Right lobe of liver (tissue), 6 donors: ENCODE measurements at places on chromosomes 7 and 10.

DNA sequence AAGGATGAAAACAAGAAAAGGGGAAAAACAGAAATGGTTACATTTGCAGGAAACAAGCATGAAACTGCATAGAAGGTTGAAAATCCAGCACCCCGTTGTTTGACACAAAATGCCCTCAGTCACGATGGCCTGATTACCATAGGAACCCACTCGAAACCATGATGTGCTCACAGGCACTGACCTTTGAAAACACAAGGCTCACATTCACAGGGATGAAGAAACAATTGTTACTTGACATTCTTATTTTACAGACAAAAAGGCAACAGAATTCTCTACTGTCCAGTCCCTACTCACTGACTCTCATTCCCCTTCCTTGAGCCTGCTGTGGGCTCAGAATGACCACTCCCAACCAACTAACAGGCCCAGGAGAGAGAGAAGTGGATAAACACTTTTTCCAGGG, 131.4 kb upstream of the PDLIM1 start:
- no peak for DNase-seq

GRCh38 chr10:109895848-109896247, 27.5 kb downstream of the XPNPEP1 start:
- DNase-seq, result no peak

- no peak for DNase-seq
These were observed 73.4 kb downstream of the GOLGA7B start for GRCh38 chr10:97923057-97923456.

DNA sequence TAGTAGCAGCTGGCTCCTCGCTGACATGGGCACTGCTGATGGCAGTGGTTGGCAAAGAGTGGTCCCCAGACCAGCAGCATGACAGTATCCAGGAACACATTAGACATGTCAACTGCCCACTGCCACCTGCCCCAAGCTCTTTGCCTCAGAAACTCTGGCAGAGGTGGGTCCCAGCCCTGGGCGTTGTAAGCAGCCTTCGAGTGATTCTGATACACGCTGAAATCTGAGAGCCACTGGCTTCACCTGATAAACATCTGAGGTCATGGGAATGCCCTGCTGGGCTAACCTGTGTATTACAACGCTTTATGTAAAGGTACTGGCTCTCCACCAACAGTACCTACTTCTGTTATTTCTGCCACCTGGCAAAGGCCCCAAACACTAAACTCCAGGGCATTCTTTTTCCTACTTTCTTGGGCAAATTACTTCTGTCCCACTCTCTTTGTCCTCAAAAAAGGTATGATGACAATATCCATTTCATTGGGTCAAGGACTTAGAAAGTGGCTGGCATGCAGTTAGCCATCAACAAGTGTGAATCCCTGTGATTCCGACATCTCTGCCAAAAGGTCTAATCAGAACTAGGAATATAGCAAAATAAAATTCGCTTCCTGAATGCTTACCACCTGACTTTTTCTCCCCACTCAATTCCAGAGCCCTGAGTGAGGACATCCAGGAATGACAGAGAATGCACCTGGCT, 9.2 kb downstream of the SGMS1 start:
- no peak for DNase-seq

DNA sequence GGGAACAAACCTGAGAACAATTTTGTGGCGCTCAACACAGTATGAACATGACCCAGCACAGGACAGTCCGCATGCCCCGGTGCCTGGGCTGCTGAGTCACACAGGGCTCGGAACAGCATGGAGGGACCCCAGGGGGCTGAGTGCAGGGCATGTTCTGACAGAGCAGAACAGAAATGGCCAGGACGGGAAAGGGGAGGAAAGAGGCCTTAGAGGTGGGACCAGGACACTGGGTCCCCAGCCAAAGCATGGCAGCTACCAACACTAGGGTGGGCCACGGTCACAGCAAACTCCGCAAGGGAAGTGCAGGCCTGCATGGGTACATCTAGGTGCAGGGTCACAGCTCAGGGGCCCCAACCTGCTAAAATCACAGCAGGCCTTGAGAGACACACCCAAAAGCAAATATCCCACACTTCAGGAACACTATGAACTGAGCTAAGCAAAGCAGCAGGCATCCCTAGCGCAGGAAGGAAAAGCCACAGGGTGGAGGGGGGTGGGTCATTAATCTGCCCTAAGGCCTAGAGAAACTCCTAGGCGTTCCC, 5.6 kb downstream of the IMPDH1 start:
- peak; percentile 42 for DNase-seq

- no peak for DNase-seq
These were observed 305.1 kb upstream of the CSTF2T start for GRCh38 chr10:52004342-52004949.

GRCh38 chr10:59265141-59265540, 88.7 kb downstream of the PHYHIPL start:
- no peak for DNase-seq

DNA sequence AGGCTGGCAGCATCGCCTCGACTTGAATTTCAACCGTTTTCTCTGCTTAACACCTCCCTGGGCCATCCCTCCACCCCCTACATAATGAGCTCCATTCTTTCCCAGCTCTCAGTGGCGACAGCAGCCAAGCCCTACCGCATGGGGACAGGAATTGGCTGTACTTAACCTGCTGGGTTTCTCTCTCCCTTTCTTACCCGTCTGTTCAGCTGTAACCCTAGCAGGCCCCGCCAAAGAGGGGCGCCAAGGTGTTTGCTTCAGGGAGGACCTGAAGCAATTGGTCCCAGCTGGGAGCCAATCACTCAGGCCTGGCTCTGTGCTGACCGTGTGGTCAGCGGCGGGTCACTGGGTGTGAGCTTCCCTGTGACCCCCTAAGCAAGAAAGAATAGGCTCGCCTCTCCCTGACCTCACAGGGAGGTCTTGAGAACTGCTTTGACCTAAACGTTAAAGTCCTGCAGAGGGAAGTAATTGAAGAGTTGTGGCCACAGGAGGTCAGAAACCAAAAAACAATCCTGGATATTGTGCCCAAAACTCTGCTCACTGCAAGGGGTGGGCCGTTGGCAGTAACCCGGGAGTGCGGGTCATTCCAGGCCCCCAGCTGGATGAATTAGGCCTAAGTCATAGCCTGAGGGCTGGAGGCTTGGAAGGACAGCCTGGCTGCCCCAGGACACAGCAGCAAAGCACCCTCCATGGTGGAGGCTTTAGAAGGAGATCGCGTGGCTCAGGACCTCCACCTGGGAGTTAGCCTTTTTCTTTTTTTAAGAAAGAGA, 114.6 kb downstream of the ITIH5 start:
- DNase-seq, result no peak

GRCh38 chr10:51860257-51860656, 160.9 kb upstream of the CSTF2T start:
- DNase-seq, result no peak

GRCh38 chr10:11499425-11500071, 111.9 kb downstream of the USP6NL start:
- no peak for DNase-seq

DNA sequence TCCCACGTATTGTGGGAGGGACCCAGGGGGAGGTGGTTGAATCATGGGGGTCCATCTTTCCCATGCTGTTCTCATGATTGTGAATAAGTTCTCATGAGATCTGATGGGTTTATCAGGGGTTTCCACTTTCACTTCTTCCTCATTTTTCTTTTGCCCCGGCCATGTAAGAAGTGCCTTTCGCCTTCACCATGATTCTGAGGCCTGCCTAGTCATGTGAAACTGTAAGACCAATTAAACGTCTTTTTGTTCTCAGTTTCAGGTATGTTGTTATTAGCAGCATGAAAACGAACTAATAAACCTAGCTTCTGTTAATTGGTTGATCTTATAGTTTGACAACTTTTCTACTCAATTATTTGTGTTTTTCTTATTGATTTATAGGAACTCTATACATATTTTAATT, 206.3 kb downstream of the NXPH1 start:
- DNase-seq, result no peak

DNA sequence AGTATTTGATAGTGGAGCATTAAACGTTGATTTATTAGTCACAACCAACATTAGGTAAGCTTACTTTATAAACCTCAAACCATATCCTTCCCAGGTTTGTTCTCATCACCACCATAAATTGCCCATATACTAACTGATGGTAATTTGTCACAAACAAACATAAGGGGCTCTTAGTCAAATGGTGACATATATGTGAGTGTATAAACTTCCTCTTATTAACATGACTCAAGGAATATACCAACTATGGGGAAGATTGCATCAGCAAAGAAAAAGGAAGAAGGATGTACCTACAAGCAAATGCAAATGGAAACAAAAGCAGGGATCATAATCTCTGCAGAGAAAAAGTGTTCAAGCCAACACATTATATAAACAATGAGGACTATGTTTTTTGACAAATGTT, 418.2 kb upstream of the AKR1E2 start:
- no peak for DNase-seq

- DNase-seq, result no peak
These were observed 31.5 kb downstream of the CUL2 start for GRCh38 chr10:35058686-35059085.

- peak; percentile 63 for DNase-seq
These were observed 221.3 kb downstream of the ARHGAP12 start for GRCh38 chr10:31707093-31708039.

DNA sequence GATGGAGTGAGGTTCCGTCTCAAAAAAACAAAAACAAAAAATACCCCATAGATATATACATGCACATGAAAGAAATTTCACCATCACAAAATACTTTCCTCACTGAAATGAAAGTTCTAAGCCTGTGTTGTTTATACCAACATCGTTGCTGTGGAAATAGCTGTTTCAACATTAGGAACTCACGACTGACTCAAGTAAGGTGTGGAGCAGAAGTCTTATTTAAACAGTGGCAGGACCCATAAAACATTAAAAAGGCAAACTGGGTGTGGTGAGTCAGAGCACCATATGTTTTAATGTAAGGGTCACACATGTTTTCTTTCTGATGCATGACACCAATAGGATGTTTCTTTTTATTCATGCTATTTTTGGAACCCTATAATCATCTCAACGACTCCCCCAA, 48.3 kb downstream of the BAIAP2L1 start:
- no peak for DNase-seq

GRCh38 chr10:113872139-113873030, 17.9 kb downstream of the NHLRC2 start:
- DNase-seq, result no peak

GRCh38 chr7:81467964-81468363, 301.9 kb downstream of the HGF start:
- no peak for DNase-seq

DNA sequence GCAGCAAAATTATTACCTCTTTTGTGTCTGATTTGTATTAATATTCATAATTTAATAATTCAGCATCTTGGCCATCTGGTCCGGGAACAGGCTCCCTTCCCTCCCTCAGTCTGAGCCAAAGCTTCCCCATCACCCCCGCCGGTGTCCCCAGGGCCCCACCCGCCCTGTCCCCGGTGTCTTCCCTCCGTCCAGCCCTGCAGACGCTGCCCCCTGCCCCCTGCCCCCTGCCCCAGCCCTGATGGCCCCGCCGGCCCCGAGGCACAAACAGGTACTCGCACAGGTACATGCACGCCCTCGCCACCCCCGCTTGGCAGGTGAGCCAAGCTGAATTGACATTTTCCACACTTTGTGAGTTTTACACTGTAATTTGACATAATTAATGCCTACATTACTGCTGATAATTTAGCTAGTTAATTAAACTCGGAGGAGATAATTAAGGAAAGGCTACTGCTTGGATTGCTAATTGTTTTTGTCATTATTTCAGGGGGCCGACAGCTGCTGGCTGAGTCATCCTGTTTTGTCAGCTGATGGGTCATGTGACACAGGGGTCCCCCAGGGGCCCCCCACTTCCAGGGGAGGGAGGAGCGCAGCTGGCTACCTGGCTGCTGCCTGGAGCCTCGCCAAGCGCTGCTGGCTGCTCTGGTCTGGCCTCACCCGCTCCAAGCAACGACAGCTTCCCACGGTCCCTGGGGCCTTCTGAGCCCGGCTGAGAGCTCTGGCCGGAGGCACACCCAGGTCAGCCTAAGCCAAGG, 36.6 kb downstream of the MICALL2 start:
- peak; percentile 37 for DNase-seq

GRCh38 chr7:92827464-92828120, 8.8 kb downstream of the CDK6 start:
- DNase-seq, result no peak

GRCh38 chr7:55515569-55516279, 56.6 kb downstream of the VOPP1 start:
- no peak for DNase-seq

GRCh38 chr10:129075508-129075907, 391.5 kb upstream of the MGMT start:
- no peak for DNase-seq

DNA sequence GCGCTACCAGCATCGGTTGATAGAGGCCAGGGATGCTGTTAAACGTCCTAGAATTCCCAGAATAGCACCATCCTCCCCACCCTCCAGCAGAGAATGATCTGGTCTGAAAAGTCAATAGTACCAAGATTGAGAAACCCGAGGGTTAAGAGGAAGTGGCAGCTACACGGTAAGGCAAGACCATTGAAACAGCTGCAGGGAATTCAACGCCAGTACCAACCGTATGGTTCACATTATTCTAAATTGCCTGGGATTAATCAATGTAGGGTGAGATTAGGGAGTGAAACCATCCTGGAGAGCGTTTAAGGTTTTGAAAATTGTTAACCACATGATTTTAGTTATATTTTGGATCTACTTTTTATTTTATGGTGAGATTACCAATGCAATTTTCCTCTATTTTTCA, 352.2 kb downstream of the PRPF18 start:
- no peak for DNase-seq

- DNase-seq, result no peak
These were observed 516.7 kb downstream of the PARD3 start for GRCh38 chr10:34298346-34298818.

DNA sequence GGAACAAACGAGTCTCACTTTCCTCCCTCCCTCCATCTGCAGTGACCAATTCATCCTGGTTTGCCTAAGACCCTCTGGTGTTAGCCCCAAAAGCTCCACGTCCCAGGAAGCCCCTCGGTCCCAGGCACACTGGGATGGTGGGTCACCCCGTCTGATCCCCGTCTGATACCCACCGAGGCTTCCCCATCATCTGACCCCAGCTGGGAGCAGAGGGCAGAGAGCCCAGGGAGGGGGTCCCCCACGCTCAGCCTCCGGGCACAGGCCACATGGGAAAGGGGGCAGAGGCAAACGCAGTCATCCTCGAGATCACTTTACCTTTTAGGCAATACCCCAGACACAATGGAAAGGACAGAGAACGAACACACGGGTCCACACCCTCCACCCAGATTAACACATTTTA, 291.6 kb upstream of the PPP2R2D start:
- DNase-seq, result no peak

DNA sequence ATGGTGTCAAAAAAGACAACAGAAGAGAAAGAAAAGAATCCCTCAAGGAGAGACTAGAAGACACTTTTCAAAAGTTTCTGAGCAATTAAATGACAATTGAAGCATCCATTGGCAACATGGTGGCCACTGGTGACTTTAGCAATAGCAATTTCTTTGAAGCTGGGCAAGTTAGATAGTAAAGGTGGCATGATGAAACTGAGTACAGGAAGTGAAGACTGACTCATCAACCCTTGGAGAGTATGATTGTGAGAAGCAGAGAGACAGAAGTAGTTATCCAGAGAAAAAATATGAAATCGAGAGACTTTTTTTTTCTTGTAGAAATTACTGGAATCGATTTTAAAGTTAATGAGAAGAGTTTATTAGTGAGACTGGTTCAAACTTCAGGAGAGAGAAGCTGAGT, 52.5 kb downstream of the DGKB start:
- no peak for DNase-seq

GRCh38 chr10:45227042-45227441, 88.4 kb downstream of the OR13A1 start:
- no peak for DNase-seq

GRCh38 chr7:17774248-17774647, 166.0 kb downstream of the SNX13 start:
- DNase-seq, result no peak

GRCh38 chr7:124085179-124085578, 52.3 kb upstream of the TMEM229A start:
- DNase-seq, result peak; percentile 18
